A549 treated with ZK216348 at 1 μM for 4 hours (cell line): ENCODE measurements at places on chromosomes 1 and 21. TPM values are rescaled to one million over a fixed set of nuclear protein-coding genes. Genes with fewer than 3 reads are reported as not detected.

The SYDE2 gene
- total RNA-seq = 0.51 to 1.5 TPM (median 1.1 TPM) in 5 replicates

The ESRRG gene
- total RNA-seq = not detected in 5 replicates

The HMGN1 gene
- 150 to 352 TPM (median 185 TPM) in 5 replicates for total RNA-seq

The CLCA4 gene
- not detected in 5 replicates for total RNA-seq

The MT1HL1 gene
- total RNA-seq = not detected in 5 replicates

The SH2D2A gene
- 3.0 to 5.3 TPM (median 4.0 TPM) in 5 replicates for total RNA-seq

The RCSD1 gene
- total RNA-seq = 0.08 to 0.10 TPM in 2 of 5 replicates, not detected in the others

The TMEM82 gene
- not detected in 5 replicates for total RNA-seq

The OR10K2 gene
- total RNA-seq = not detected in 5 replicates

The SNRNP40 gene
- total RNA-seq = 38.7 to 50.3 TPM (median 42.0 TPM) in 5 replicates

The PTGER3 gene
- not detected in 5 replicates for total RNA-seq

The TGFB2 gene
- total RNA-seq = 14.2 to 24.3 TPM (median 19.4 TPM) in 5 replicates

The MUTYH gene
- total RNA-seq = 7.3 to 11.5 TPM (median 9.1 TPM) in 5 replicates

The YARS1 gene
- 59.4 to 95.9 TPM (median 72.9 TPM) in 5 replicates for total RNA-seq

The LINGO4 gene
- not detected in 5 replicates for total RNA-seq

The RAB25 gene
- 0.29 to 0.62 TPM (median 0.38 TPM) in 3 of 5 replicates, not detected in the others for total RNA-seq

The NEXN gene
- 5.0 to 15.4 TPM (median 7.0 TPM) in 5 replicates for total RNA-seq

The AADACL4 gene
- total RNA-seq = not detected in 5 replicates

The IQGAP3 gene
- total RNA-seq = 12.3 to 21.4 TPM (median 19.1 TPM) in 5 replicates

The COL24A1 gene
- 0.05 TPM in 2 of 5 replicates, not detected in the others for total RNA-seq

The SYT14 gene
- 0.12 to 0.13 TPM in 2 of 5 replicates, not detected in the others for total RNA-seq

The FCRL4 gene
- total RNA-seq = not detected in 5 replicates

The SPTA1 gene
- not detected in 5 replicates for total RNA-seq

The RHOU gene
- 4.3 to 8.4 TPM (median 7.6 TPM) in 5 replicates for total RNA-seq

The BGLAP gene
- 0.20 to 0.40 TPM (median 0.39 TPM) in 3 of 5 replicates, not detected in the others for total RNA-seq

The KIF26B gene
- 0.04 to 0.09 TPM (median 0.05 TPM) in 5 replicates for total RNA-seq

The DMBX1 gene
- 0.51 to 1.2 TPM (median 0.99 TPM) in 5 replicates for total RNA-seq

The TPTE gene
- not detected in 5 replicates for total RNA-seq

The GCSAML gene
- not detected in 5 replicates for total RNA-seq

The PLEKHA6 gene
- total RNA-seq = 20.4 to 35.4 TPM (median 29.9 TPM) in 5 replicates

The SLAMF7 gene
- total RNA-seq = 1.1 to 2.9 TPM (median 1.4 TPM) in 5 replicates

The PTGS2 gene
- total RNA-seq = 4.2 to 8.3 TPM (median 6.7 TPM) in 5 replicates

The RIMKLA gene
- 0.50 to 1.1 TPM (median 0.87 TPM) in 5 replicates for total RNA-seq

The SERPINC1 gene
- total RNA-seq = 0.28 TPM in 1 of 5 replicates, not detected in the others

The MAB21L3 gene
- not detected in 5 replicates for total RNA-seq

The HES5 gene
- not detected in 5 replicates for total RNA-seq

The RGL1 gene
- 0.58 to 0.87 TPM (median 0.82 TPM) in 5 replicates for total RNA-seq

The CFHR1 gene
- 0.14 to 0.35 TPM (median 0.25 TPM) in 4 of 5 replicates, not detected in the other for total RNA-seq

The AQP10 gene
- not detected in 5 replicates for total RNA-seq

The LCE2C gene
- not detected in 5 replicates for total RNA-seq

The TSPEAR gene
- not detected in 5 replicates for total RNA-seq
